ENCODE measurements at places on chromosomes 16 and 17.

GRCh38 chr16:83995754-83996153 lies 27.7 kb downstream of the NECAB2 start:
- DNase-seq = no peak

DNA sequence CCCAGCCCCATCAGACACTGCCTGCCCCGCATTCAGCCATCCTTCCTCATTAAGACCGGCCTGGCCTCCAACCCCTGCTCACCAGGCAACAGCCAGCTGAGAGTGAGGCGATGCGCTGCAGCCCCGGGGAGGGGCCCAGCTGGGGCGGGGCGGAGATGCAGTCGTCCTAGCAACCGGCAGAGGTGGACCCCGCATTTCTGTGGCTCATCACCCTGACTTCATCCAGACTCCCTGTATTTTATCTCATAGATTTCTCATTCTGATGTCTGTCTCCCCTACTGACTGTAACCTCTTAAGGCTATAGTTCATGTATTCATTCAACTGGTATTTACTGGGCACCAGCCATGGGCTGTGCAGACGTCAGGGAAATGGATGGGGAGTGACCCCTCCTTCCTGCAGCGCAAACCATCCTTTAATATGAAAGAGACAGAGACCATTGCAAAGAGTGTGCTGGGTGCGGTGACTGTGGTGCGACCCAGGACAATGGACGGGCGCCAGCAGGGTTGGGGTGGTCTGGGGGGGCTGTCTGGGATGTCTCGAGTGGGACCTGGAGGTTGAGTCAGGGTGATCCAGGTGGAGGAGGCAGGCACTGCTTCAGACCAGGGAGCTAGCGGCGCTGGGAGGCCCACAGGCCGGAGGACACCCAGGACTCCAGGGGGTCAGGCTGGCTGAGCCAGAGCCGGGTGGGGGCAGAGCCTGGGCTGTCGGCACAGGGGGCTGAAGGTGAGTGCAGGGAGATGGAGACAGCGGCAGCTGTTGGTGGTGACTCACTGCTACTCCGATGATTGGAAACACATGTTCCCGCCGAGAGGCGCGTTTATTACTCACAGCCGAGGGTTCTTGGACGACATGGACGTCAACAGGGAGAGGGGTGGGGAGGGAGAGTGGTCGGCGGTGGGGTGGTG lies 10.5 kb upstream of the TIMP2 start:
- DNase-seq = no peak

DNA sequence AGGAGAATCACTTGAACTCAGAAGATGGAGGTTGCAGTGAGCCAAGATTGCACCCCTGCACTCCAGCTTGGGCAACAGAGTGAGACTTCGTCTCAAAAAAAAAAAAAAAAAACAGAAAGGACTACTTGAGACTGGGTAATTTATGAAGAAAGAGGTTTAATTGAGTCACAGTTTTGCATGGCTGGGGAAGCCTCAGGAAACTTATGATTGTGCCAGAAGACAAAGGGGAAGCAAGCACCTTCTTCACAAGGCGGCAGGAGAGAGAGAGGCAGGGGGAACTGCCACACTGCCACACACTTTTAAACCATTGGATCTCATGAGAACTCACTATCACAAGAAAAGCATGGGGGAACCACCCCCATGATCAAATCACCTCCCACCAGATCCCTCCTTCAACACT lies 9.0 kb upstream of the MILR1 start:
- DNase-seq = no peak

DNA sequence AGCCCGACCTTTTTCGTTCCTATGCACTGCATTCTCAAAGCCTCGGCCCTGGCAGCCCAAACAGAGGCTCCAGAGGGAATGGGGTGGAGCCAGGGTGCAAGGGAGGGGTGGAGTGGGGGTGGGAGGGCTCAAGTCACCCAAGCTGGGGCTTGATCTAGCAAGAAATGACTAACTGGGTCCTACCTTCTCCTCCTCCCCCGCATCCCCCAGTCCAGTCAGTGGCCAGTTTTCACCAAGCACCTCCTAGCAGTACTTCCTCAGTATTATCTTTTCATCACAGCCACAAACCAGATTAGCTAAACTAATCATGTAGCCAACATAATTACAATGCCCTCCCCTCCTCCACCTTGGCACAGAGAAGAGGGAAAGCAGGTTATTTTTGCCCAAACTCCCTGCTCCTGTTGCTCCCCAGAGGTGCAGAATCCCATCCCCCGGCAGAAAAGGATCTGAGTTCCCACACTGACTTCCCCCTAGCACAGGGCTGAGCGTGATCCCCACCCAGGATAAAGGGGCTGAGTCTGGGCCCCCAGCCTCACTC lies 2.2 kb downstream of the JUP start:
- no peak for DNase-seq

DNA sequence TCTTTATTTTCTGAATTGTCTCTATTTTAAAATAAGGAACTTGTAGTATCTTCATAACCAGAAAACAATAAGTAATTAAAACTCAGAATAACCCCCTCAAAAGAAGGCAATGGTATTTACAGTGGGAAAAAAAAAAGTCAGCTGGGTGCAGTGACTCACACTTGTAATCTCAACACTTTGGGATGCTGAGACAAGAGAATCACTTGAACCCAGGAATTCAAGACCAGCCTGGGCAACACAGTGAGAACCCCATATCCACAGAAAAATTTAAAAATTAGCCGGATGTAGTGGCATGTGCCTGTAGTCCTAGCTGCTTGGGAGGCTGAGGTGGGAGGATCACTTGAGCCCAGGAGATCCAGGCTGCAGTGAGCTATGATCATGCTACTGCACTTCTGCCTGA lies 33.5 kb downstream of the ADAM11 start:
- no peak for DNase-seq

- DNase-seq = no peak
Observed at GRCh38 chr17:35229638-35230037, 13.2 kb upstream of the SLFN5 start.

GRCh38 chr17:76513306-76513692 lies 12.1 kb upstream of the RHBDF2 start:
- DNase-seq = no peak

DNA sequence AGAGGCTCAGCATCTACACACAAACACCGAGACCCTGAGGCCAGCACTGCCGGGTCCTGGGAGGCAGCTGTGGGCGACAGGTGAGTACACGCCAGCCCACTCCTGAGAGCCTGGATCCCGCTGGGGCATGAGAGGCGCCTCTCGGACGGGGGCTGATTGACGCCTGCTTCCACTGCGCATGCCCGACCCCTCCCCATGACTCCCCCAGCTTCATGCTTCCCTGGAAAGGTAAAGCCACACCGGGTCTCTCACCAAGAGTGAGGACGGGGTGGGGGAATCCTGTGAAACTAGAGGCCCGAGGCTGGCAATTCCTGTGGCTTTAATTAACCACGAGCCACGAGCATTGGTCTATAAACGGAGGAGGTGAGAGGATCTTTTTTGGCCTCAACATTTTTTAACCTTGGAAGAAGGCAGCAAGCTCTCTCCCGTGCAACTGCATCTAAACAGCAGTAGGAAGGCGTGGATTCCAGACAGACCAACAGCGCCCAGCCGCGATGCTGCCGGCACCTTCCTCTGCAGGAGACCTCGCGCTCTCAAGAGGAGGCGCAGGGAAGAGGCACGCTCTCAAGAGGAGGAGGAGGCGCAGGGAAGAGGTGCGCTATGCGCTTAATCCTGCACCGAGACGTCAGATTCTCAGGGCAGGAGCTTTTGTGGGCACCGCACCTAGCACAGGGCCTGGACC lies 71.8 kb upstream of the METRNL start:
- DNase-seq = no peak

- no peak for DNase-seq
Observed at GRCh38 chr17:38815576-38816193, 9.4 kb downstream of the CWC25 start.

GRCh38 chr17:51703361-51704341 lies 443.3 kb downstream of the UTP18 start:
- DNase-seq = no peak
